ENCODE measurements at places on chromosomes 5 and 9.

GRCh38 chr5:127042593-127042992 is 12.2 kb upstream of the MARCHF3 start:
- no peak for DNase-seq

- DNase-seq, result no peak
Measured at GRCh38 chr9:101792475-101792874, 54.0 kb upstream of the GRIN3A start.

DNA sequence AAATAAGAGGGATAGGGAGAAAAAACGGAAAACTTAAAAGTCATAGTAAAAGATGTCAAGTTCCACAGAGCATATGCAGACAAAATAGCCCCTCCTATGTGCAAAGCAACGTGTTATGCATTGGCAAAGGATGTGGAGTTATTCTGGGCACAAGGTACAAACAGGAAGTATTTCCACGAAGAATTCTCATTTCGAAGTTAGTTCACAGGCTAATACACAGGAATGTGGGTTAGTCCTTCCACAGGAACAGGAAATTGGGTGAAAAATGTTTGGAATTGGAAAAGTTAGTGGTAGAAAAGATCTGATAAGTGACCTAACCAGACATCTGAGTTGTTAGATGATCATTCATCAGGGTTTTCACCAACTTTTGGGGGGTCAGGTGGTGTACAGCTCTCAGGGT is 326.6 kb downstream of the EBF1 start:
- DNase-seq, result no peak

GRCh38 chr5:178203670-178204181 is 607 bp upstream of the HNRNPAB start:
- no peak for DNase-seq

DNA sequence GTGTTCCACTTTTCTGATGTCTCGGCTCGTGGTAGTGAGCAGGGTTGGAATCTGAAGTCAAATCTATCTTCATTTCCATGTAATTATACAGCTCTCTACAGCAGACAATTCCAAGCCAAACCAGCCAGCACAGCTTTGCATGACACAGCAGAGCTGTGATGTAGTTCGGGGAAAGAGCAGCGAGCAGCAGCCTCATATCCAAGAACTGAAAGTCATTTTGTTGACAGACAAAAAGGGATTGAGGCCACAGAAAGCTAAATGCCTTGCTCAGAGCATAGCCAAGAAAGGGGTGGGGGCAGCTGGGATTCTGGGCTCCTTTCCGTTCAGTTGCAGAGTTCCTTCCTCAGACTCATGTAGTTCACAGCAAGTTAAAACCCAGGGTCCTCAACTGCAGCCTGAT is 32.1 kb downstream of the LCP2 start:
- DNase-seq, result no peak

DNA sequence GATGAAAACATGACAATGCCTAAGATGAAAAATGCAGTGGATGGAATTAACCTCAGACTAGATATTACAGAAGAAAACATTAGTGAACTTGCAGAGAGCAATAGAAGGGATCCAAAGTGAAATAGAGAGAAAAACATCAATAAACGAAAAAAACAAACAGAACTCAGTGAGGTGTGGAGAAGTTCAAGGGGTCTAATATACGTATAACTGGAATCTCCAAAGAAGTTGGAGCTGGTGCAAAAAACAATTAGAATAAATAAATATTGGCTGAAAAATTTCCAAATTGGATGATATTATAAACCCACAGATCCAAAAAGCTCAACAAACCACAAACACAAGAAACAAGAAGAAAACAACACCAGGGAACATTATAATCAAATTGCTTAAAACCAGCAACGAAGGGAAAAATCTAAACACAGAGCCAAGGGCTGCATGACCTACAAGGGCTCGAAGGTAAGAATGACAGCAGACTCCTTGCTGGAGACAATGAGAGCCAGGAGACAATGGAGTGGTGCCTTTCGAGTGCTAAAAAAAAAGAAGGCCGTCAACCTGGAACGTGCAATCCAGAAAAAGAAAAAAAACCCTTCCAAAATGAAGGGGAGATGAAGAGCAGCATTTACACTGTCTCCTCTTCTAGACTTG is 11.8 kb downstream of the FAM163B start:
- no peak for DNase-seq

DNA sequence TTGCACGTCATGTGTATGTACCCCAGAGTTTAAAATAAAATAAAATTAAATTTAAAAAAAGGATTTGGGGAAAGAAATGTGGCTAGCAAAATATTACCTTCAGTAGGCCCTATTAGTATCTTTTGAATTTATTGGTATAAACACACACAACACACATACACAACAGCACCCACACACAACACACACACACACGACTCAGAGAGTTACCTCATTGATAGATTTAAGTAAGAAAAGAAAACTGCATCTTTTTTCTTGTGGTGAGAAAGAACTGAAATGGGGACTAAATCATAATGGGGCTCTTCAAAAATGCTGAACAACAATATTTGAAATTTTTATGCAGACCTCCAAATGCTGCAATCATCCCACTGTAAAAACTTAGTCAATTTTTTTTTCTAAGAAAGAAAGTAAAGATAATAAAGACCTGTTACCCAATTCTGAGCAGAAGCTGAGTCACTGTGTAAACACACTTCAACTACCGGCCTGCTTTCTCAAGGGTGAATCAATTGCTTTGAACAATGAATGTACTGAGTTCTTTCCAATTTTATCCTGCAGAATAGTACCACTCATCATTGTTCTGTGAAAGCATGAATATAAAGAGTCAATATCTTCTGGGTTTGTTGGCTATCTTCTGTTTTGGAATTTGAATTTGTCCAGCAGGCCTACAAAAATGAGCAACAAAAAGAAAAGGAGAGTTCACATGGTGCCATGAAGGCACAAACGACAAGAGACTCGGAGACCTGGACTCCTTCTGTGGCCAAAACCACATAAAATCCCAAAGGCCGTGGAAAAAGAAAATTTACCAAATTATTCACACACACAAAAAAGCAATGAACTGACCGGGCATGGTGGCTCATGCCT is 57.9 kb upstream of the CCNG1 start:
- no peak for DNase-seq

GRCh38 chr5:127290019-127290945 is at the start of gene MEGF10:
Gene MEGF10, plus strand, starts transcription at chr5:127290796. Its CDS starts 40,513 bp downstream, at chr5:127331309.
- DNase-seq, result no peak

DNA sequence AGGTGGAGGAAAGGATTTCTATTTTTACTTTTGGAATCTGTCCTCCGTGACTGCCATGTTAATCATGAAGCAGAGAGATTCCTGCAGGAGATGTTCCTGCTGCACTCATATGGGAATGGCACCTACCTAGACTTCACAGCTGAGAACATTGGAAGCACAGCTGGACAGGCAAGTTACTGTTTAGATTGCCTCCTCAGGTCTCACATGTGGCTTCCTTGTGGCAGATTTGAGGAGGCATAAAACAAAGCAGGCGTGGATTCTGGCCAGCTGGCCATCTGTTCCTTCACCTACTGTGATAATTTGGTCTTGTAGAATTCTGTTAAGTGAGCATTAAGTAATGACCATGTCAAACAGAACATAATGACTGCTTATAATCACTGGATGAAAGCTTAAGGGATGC is 193.4 kb downstream of the EDIL3 start:
- DNase-seq, result no peak

- DNase-seq, result peak; percentile 18
Measured at GRCh38 chr5:79235261-79235633, 684 bp upstream of the JMY start.
